ENCODE measurements at places on chromosomes 1 and 21.

- no peak for DNase-seq
These were observed 1.9 kb downstream of the GPSM2 start for GRCh38 chr1:108878678-108879077.

- DNase-seq: no peak
These were observed 596.5 kb downstream of the MATN1 start for GRCh38 chr1:30126848-30127247.

- DNase-seq: no peak
These were observed at the start of gene RXFP4 for GRCh38 chr1:155940993-155941844. RXFP4 (plus strand) TSS chr1:155941638; CDS start chr1:155941710, 72 bp downstream.

GRCh38 chr1:208967334-208967733, 616.2 kb upstream of the CAMK1G start:
- DNase-seq: no peak

- DNase-seq: no peak
These were observed 618.8 kb downstream of the MATN1 start for GRCh38 chr1:30104551-30104950.

DNA sequence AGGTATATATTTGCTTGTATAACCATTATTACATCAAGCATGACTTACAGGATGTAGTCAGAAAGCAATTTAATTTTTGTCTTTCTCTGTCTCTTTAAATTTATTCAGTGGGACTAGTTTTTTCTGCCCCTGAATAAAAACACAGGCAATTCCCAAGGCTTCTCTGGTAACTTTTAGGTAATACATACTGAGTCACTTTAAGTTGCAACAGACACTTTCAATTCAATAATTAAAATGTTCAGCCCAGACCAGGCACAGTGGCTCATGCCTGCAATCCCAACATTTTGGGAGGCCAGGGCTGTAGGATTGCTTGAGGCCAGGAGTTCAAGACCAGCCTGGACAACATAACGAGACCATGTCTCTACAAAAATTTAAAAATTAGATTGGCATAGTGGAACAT, 12.3 kb downstream of the SLC44A3 start:
- no peak for DNase-seq

DNA sequence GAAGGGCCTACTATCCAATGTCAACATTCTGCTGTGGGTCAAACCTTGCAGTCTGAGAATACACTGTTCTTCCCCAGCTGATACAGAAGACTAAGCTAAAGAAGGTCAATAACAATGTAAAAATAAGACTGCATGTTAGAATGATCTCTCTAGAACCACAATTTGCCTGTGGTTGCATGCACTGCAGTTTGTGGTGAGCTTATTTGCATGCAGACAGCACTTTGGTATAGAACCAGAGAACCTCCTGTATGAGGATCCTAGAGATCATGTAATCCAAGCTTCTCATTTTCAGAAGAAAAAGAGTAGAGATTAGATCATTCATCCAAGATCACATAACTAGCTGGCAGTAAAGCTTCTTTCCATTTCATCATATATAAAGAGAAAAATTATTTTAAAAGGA, 15.8 kb downstream of the SYNJ1 start:
- no peak for DNase-seq

DNA sequence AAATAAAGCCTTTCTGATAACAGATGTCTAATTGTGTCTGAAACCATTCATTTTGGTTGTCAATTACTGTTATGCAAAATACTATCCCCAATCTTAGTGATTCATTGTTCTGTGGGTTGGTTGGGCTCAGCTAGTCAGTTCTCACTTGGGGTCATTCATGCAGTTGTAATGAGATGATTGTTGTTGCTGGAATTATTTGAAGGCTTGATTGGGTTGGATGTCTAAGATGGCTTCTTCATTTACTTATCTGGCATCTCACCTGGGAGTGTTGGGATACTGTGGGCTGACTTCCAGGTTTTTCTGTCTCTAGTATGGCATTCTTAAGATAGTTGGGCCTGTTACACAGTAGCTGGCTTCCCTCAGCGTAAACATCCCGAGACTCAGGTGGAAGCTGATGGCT, 217.8 kb upstream of the B3GALT2 start:
- DNase-seq: no peak

GRCh38 chr1:14997646-14998276, 155.8 kb upstream of the TMEM51 start:
- no peak for DNase-seq

DNA sequence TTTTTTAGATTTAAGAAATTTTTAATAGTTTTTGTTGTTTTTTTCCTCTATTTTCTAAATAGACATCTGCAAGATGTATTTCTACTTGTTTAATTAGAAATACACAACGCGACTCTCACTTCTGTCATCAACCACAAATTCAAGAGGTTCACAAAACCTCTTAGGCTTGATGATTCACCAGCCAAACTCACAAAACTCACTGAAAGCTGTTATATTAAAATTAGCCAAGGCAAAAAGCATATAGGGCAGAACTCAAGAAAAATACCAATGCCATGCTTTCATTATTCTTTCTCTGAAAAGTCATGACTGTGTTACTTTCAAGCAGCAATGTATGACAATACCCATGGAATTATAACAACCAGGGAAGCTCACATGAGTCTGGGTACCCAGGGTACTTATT, 487.0 kb upstream of the RGS18 start:
- DNase-seq: no peak

DNA sequence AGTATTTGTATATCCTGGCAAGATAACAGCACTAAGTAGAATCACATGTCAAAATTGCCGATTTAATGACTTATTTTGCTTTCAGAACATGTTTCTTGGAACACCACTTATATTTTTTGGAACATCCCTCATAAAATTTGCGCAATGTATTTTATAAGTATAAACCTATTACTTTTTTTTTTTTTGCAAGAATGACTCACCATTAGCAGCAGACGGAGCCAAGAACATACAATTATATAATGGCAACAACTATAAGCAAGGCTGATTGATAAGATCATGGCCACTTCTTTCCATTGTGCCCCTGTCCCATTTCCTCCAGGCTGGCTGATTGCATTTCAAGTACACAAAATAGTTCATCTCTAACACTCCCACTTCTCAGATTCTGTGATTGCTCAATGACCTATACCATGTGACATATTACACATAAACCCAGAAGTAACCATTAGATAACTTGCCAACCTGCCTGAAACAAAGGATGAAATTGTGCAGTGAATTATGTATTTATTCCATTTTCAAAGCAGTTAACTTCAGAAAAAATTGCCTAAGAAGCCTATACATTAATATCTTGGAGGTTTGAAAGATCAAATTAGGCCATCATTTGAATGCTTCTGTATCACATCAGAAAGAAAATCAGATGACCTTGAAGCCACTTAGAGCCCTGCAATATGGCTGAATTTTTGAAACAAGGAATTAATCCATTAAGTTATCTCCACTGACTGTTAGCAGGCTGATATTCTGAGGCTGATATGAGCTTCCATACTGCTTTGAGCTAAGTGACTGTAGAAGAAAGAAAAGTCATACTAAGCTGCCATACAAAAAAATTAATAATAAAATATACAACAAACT, 77.8 kb upstream of the PRMT6 start:
- no peak for DNase-seq

GRCh38 chr1:45800899-45801298, 2.5 kb upstream of the MAST2 start:
- no peak for DNase-seq

- no peak for DNase-seq
These were observed 188.2 kb downstream of the AMY1C start for GRCh38 chr1:103937763-103938357.

DNA sequence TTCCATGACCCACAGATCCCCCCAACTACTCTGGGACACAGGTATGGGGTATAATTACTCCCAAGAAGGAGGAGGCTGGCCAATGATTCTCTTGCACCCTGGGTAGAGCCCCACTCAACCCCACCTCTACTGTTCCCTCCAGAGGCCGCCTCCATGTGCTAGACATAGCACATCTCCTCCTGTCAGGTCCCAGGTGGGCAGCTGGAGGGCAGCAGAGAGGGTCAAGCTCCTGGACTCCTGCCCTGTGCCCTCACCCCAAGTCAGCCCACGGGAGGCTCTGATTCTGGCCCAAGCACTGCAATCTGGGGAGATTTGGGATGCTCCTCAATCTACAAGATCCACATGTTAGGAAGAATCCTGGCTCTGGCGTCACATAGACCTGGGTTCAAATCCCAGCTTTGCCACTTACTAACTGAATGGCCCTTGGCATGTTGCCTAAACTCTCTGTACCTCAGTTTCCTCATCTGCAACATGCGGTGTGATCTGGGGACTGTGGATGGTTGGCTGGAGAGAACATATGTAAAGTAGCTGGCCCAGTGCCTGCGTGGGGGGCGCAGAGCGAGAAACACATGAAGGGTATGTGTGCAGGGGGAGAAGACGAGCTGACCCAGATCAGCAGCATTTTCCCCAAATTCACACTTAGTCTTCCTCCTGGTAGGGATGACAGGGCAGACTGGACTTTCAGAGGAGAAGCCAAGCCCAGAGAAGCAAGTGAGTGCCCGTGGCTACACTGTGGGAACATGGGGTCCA, 23.2 kb downstream of the TNNT2 start:
- DNase-seq: no peak

GRCh38 chr1:85320371-85321131, 44.1 kb upstream of the BCL10 start:
- no peak for DNase-seq

DNA sequence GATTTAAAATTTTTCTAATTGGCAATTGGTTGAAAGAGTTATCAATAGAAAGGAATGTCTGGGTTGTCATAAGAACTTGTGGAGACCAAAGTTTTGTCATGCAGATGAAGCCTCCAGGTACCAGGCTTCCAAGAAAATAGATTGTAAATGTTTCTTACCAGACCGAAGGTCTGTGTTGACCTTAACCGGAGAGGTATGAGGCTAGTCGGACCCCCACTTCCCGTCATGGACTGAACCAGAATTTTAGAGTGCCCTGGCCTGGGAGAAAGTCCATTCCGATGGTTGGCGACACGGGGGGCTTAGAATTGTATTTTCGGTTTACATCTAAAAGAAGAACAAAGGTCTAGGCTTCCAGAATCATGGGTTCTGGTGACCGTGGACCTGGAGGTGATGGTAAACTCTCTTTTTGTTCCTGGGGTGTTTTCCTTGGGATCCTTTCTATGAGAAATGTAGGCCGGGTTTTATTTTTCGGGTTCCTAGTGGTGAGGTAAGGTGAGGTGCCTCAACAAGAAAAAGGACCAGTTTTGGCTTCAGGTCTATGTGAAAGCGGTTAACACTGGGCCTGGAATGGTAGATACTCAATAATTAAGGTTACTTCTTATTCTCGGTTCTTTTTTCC, 405 bp upstream of the UHMK1 start:
- DNase-seq: no peak

DNA sequence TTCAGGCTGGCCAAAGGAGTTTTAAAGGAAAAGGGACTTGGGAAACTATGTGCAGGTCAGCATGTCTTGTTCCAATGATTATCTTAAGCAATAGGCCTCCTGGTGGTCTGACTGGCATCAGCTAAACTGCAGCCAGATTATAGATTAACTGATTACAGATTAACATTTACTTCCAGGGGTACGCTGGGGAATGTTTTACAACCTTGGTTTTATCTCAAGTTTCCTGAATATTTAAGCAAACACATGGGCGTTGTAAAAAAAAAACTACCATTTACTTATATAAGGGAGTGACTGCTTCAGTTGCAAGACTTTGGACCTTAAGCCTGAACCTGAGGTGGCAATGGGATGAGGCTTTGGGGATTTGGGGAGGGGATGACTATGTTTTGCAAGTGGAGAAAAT, 600.6 kb upstream of the B3GALT2 start:
- no peak for DNase-seq

DNA sequence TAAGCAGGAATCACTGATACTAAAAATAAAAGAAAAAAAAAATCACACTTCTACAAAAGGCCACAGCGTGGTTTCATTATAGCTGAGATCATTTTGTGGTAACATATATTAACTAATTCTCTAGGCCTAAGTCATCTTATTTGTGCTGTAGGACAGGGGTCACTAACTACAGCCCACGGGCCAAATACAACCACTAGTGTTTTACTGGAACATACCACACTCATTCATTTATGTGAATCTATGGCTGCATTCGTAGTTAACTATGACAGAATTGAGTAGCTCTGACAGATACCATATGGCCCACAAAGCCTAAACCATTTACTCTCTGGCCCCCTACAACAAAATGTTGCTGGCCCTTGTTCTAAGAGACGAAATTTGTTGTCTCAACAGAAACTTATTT, 224.4 kb downstream of the VAV3 start:
- DNase-seq: no peak

DNA sequence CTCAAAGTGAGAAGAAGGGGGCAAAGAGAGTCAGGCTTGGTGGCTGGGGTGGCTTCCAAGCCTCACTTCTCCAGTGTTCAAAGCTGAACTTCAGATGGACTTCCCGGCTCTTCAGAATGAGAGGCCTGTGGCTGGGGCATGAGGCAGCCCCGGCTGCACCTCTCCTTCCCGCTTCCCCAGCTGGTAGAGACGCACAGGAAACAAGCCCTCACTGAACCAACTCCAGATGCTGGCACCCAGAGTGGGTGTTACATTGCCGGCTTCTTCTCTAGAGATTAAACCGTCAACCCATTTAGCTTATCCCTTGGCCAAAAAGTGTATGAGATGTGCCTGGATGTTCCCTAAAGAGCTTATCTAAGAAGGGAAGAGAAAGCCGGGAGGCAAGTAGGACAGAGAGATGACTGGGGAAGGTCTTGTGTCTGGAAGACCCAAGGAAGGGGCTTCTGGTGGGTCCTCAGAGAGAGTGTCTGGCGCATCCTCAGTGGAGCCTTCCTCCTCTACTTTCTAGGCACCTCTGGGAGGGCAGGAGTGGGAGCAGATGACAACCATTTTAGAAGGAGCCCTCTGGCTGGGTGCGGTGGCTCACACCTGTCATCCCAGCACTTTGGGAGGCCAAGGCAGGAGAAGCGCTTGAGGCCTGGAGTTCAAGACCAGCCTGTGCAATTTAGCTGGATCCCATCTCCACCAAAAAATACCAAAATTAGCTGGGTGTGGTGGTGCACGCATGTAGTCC, 2.0 kb downstream of the ADAMTSL4 start:
- no peak for DNase-seq

DNA sequence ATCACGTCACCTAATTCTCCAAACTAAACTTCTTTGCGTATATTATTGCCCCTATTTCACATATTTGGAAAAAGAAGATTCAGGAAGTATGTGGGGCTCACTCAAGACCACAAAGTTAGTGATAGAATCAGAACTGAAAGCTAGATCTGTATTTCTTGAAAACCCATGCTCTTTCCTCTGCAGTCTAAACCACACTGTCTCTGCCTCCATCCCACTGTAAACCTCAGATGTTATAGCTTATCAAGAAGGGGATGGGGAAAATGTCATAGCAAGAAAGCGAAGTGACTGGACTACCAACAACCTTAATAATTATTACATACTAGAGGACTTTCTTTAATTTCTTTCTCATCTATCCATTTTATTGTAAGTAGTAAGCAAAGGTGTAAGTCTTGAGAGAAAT, 257.7 kb upstream of the SGIP1 start:
- no peak for DNase-seq

All from stimulated activated CD4-positive, alpha-beta T cell treated with anti-CD3 and anti-CD28 coated beads, Interleukin-12 subunit alpha, Interleukin-12 subunit beta, amount 100 ng/mL, for 24 hours (primary cell).